HFF-Myc (cell line): ENCODE measurements at places on chromosomes 7 and 10.

- DNase-seq, result no peak
These were observed 114.5 kb downstream of the HTR7 start for GRCh38 chr10:90743291-90743690.

GRCh38 chr7:99255463-99255862 is 17.2 kb upstream of the MYH16 start:
- DNase-seq, result no peak

DNA sequence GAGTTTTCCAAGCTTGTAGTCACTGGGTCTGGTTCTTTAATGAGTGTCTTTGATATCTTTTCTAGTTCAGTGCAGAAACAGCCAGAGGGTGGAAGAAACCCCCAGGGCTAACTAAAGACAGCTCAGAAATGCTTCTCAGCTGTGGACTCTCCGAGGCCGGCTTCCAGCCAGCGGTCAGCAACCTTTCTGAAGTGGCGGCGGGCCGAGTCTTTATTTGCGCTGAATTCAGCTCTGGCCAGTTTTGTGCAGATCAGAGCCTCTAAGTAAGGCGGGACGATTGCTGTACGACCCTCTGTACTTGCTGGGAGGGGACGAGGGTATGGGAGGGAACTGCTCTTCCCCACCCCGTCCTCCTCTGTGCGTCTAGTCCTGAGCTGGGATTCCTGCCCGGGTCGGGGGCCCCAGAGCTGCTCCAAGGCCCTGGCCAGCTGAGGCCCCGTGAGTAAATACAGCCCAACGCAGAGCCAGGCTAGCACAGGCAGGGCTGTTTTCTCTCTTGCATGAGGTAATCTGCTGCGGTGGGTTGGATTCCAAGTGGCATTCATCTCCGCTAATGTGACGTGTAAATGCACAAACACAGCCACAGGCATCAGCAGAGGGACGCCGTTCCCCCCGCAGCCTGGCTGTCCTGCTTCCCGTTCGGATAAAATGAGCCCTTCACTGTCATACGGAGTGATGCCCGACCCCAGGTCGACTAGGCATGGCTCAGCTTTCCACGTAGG is 159.8 kb downstream of the PIP4K2A start:
- DNase-seq, result no peak

DNA sequence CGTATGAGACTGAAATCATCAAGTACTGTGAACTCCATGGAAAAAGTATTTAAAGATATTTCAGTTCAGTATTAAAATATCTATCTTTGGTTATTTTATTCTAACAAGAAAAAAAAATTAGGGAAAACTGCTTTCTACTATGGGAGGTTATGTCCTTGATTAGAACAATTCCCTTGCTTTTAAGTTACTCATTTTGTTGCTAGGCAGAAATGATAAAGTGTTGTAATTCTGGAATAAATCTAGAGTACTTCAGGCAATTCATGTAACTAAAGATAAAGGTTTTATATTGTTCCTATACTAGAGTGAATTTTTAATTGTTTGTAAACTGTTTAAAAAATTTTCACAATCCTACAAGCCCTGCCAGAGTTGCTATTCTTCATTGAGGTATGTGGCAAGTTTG is 92.0 kb downstream of the BBS9 start:
- DNase-seq, result no peak

GRCh38 chr7:154783281-154783909 is 219.5 kb downstream of the PAXIP1 start:
- no peak for DNase-seq

- no peak for DNase-seq
These were observed 16.4 kb downstream of the CARD11 start for GRCh38 chr7:3027005-3027845.
